ENCODE measurements at places on chromosomes 5 and 9.

DNA sequence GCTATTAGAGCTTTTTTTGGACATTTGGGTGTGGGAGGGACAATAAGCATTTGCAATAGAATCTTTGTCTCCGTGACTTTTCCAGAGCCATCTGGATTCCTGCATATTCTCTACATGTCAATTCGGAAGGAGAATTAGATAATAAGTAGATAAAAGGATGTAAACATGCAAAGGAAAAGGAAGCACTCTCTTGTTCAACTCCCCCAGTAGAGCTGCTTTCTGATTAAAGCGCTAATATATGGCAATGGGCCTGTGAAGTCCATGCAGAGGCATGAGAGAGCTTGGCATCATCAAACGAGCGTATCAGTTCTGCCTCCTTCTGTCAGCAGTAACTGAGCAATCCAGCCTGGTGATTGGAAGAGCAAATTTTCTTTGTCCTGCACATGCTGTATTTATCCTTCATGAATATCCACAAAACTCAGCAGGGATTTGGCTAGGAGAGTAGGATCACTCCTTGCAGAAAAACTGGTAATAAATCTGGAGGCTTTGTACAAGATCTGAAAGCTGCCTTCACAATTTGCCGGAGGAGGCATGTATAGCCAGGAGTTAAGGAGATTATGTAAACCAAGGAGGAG, 1752.9 kb downstream of the MAT2B start:
- no peak for DNase-seq

GRCh38 chr5:132437604-132438266, 52.8 kb downstream of the IRF1 start:
- no peak for DNase-seq

DNA sequence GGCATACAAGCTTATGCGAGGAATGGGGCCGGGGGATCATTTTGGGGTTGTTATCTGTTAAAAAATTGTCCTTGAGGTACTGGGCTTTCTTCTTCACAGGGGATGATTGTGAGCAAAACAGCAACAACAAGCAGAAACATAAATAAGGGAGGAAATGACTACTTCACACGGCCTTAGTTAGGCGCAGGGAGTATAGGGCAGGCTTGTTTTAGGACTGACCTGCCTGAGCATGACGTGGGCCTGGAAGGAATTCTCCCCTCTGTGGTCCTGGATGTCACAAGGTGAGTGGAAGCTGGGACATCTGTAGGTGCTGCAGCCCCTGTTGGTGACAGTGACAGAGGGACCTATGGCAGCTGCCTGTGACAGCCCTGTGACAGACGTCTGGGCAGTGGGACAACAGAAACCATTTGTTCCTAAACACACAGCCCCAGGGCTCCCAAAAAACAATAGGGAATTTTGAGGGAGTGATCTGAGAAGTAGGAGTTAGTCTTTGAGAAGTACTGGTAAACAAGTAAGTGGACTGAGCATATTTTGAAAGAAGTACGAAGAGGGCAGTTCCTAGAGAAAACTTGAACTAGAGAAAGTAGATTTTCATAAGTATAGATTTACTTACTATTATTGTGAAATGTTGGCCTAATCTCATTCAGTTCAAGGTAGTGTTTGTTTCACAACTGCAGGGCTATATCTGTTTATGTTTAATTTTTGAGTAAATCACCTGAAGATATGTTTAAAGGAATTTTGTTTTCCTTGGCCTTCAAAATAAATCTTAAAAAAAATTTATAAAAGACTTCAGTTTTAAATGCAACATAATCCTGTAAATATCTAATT, 113.1 kb downstream of the KDM4C start:
- no peak for DNase-seq

- DNase-seq, result no peak
These were observed 2.7 kb downstream of the EEIG1 start for GRCh38 chr9:127977884-127978647.
